Neural crest cell (in vitro differentiated cells): ENCODE measurements at places on chromosomes 3 and 15.

- DNase-seq = no peak
Observed at GRCh38 chr15:74907163-74907870, 666 bp upstream of the FAM219B start.

DNA sequence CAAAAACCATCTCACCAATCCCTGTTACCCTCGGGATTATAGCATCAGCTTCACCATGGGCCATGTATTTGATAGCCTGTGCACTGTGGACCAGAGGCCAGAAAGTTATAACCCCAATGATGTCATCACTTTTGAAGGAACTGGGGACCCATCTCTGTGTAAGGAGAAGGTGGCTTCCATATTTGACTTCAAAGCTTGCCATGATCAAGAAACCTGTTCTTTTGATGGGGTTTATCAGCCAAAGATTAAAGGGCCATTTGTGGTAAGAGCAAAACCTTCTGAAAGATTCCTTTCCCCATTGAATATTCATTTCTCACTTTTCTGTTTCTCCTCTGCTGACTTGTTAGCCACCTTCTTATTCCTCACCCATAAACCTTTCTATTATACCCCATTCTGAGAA is 34.3 kb upstream of the RPL14 start:
- no peak for DNase-seq

DNA sequence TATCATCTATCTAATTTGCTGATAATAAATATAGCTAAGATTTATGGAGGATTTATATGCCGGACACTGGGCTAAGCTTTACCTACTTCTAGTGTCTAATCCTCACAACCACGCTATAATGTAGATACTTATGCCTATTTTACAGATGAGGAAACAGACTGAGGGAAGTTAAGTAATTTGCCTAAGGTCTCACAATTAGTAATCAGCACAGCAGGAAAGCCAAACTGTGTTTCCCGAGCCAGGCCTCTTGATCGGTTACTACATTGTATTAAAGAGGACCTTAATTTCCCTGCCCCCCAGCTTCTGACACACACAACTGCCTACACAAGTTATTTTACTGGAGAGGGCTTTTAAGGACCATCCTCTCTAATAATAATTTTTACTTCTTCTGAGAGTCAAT is 40.9 kb downstream of the ONECUT1 start:
- DNase-seq = no peak

- no peak for DNase-seq
Observed at GRCh38 chr3:171239757-171240503, 213.4 kb upstream of the SLC2A2 start.

- DNase-seq = no peak
Observed at GRCh38 chr3:46926871-46927717, 49.5 kb downstream of the CCDC12 start.

DNA sequence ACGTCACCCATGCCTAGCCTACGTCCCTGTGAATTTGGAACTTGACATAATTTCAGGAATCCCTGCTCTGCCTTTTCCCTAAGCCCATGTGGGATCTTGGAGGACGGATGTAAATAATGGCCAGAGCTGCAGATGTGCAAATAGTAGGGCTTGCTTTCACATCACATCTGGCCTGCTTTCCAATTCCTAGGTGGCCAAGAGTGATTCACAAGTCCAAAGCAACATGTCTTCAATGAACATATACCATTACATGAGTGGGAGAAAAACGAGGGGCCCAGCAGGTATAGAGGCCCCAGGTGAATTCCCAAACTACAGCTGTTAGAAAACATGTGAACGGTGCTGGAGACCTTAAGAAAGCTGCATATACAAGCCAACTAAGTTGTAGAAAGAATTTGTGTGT is 214.6 kb downstream of the MAGI1 start:
- no peak for DNase-seq

DNA sequence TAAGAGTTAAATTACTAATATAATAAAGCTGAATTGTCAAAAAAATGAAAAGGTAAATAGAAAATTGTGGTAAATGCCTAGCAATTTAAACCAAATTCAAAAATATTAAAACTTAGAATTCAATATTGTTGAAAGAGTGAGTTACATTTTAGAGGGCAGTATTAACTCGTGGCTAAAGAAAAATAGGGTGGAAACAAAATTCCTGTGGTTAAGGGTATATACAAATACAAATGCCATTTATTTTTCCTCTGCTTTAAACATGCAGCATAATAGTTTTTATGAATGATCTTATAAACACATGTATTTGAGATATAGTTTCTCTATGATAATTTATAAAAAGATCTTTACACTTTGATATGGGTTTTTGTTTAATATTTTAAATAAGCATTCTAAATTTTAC is 79.0 kb downstream of the NEDD4 start:
- no peak for DNase-seq

- DNase-seq = no peak
Observed at GRCh38 chr15:45802140-45802539, 167.3 kb downstream of the SQOR start.

DNA sequence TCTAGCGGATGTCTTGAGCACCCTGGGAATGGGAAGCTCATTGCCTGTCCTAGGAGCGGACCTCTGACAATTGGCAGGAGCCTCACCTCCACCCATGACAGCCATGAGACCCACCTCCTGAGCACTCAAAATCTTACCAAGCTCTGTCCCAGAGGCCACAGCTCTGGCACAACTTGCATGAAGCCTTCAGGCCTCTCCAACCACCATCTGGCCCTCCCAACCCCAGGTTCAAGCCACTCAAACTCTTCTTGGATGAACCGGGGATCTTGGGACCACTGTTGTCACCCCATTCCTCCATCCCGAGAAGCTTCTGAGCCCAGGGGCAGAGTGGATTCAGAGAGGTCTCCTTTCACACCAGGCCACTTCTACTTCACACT is 1.5 kb downstream of the VIPR1 start:
- no peak for DNase-seq

- no peak for DNase-seq
Observed at GRCh38 chr3:72034986-72035385, 250.0 kb upstream of the PROK2 start.

DNA sequence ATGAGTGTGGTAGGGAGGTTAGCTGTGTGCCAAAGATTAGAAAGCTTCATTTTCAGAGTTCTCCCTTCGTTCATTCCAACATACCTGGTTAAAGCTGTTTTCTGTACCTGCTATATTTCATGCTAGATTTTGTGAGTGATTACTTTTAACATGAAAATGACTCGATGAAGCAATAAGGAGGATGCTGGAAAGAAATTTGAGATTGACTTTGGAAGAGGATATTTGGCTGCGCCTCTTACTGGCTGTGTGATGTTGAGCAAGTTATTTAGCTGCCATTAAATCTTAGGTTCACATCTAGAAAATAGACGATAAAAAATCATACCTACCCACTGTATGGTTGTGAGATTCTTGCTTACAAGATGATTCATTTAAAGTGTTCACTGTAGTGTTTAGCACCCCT is 288.7 kb downstream of the ZIC4 start:
- DNase-seq = no peak

GRCh38 chr3:60095516-60095915 is 1045.7 kb upstream of the CFAP20DC start:
- no peak for DNase-seq

DNA sequence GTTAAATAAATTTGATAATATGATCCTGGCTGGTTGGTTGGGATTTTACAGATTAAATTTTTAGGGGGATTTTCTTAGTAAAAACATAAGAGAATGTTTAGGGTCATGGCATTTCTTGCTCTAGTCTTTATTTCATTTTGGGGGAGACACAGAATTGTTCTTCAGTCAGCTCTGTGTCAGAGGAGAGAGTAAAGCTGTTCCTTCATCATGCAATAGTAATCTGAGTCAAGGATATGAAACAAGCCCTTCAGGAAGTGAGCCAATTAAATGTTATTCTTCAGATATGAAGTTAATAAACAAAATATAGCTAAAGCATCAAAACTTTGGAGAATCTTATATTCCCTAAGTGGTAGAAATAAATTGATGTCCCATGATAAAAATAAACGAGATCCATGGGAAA is 22.9 kb upstream of the SLC4A7 start:
- DNase-seq = no peak

- DNase-seq = no peak
Observed at GRCh38 chr3:35322070-35322469, 317.3 kb upstream of the ARPP21 start.

GRCh38 chr3:69088063-69088462 is 3.3 kb downstream of the ARL6IP5 start:
- DNase-seq = no peak

DNA sequence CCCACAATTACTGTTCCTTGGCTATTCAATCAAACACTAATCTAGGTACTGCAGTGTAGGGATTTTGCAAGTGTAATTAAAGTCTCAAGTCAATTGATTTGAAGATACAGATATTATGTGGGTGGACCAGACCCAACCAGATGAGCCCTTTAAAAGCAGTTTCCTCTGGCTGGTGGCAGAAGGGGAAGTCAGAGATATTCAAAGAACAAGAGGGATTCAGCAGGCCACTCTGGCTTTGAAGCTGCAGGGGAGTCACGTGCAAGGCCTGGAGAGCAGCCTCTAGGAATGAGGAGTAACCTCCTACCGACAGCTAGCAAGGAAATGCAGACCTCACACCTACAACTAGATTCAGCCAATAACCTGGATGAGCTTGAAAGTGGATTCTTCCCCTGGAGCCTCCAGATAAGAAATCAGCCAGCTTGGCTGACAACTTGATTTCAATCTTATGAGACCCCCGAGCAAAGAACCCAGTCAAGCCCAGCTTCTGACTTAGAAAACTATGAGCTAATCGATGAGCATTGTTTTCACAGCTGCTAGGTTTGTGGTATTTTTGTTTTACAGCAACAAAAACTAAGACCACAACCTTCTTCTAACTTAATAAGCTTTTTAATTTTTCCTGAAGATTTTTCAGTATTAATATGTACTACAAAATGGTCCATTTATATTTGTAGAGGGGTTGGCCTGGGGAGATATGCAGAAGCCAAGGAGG is 13.4 kb downstream of the HACD2 start:
- no peak for DNase-seq
